Frontal cortex (tissue), 4 donors: ENCODE measurements at places on chromosomes 6 and 20. TPM values are rescaled to one million over a fixed set of nuclear protein-coding genes. Genes with fewer than 3 reads are reported as not detected.

DNA sequence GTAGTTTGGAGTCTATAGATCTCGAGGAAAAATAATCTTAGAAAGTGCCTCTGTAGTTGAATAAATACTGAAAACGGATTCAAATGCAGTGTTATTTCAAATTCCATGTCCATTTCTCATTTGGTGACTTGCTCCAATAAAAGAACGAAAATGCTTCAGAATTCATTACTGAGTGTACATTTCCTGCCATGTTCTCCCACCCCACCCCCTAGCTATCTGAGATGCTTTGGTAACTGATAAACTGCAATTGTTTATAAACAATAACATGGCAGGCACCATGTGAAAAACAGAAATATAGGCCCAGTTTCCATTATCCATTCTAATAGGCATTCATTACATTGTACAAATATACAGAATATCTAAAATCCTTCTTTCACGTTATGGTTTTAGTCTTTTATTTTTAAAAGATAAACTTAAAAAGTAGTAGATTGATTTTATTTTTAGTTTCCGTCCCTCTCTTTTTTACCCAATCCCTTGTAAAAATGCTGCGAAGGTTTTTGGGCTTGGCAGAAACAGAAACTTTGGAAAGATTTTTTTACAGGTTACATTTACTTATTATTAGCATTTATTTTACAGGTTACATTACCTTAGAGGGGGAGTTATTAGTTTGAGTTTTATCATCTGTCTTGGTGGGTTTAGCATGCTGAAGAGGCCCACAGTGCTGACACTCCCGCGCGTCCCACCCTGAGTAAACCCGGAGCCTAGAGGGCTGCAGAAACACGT lies 1.5 kb downstream of the FAM162B start:
- DNase-seq, result no peak

DNA sequence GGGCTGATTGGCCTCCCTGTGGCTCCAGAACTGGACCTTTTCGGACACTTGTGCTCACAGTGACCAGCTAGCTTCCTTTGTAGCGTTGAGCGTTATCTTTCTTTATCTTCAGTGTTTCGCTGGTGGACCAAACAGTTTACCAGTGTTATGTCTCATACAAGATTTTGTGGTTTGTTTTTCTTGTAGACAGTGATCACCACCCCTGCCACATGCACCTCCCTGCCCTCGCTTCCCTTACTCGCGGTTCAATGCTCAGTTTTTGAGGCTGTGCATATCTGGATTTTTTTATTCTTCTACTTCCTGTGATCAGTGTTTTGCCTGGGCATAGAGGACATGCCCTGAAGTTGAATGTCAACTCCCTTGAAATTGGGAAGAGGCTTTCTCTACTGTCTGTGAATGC lies 16.4 kb downstream of the MYT1 start:
- DNase-seq, result no peak

DNA sequence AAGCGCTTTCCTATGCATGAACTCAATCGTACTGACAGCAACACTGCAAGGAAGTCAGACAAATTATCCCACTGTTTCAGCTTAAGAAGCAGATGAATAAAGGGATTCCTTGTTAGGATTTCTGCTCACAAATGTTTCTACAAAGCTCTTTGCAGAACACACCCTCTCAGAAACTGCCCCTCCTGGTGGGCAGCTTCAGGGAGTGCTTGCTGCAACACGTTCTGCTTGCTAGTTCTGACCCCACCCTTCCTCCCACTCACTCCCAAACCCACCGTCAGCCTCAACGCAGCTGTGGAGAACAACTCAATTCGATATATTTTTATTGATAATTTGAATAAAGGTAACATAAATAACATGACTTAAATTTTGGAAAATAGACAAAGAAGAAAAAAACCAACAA lies 250.8 kb upstream of the PRDM1 start:
- DNase-seq, result no peak

GRCh38 chr6:18309046-18309445 lies 44.7 kb upstream of the DEK start:
- DNase-seq, result no peak

GRCh38 chr20:58169450-58169849 lies 59.0 kb downstream of the ANKRD60 start:
- DNase-seq, result no peak

The MATN4 gene
- under 0.01 TPM for total RNA-seq

The NR2E1 gene
- total RNA-seq, result 6.1 TPM

- DNase-seq, result no peak
Measured at GRCh38 chr6:146153040-146153758, 124.3 kb downstream of the GRM1 start.

The ANKRD60 gene
- total RNA-seq, result not detected

DNA sequence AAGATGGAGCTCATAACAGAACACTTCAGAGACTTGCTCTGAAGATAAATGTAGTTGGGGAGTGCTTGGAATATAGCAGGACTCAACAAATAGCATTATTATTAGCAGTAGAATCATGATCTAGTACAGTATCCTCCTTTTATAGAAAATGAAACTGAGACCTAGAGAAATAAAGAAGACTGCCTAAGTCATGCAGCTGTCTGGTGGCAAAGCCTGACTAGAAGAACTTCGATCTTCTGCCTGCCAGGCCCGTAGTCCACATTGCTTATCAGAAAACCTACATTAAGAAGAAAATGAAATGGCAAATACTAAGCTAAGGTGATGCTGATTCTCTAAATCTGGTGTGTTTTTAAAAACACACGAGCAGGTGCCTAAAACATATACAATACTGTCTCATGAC lies 46.4 kb upstream of the DST start:
- DNase-seq, result no peak

- DNase-seq, result no peak
Measured at GRCh38 chr20:15555913-15556312, 1017.3 kb downstream of the KIF16B start.

- DNase-seq, result no peak
Measured at GRCh38 chr6:5211492-5211891, 49.3 kb downstream of the LYRM4 start.

DNA sequence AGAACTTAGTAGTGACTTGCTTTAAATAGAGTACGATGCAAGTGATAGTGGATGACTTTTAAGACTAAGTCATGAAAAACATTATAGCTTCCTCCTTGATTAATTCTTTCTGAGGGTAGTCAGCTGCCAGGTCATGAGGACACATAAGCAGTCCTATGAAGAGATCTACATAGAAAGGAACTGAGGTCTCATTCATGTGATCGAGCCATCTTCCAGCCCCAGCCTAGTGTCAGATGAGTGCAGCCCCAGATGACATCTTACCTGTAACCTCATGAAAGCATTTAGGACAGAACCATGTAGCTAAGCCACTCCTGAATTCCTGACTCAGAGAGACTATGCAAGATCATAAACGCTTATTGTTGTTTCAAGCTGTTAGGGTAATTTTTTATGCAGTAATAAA lies 67.7 kb downstream of the AK9 start:
- DNase-seq, result no peak

The FGD2 gene
- total RNA-seq, result 0.82 TPM

GRCh38 chr6:15253203-15254022 lies 7.5 kb downstream of the JARID2 start:
- no peak for DNase-seq

- DNase-seq, result no peak
Measured at GRCh38 chr6:149545258-149545753, 537 bp downstream of the PPIL4 start.

DNA sequence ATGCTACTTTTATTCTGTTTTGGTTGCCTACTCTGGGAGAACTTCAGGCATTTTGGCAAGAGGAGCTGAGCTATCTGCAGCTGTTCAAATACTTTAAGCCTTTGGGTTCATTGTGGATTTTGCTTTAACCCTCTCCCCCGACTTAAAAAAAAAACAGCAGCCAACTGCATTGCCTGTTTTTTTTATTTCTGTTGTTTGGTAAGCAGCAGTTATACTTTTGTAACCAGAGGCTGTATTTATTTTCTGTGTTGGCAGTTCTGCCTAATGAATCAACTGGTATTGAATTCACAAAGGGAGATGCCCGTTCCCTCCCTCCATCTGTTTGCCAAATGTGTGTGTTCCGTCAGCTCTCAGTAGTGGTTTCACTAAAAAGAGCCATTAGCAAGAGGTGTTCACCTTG lies 484.0 kb downstream of the UTRN start:
- no peak for DNase-seq

The SLC2A10 gene
- 3.7 TPM for total RNA-seq

DNA sequence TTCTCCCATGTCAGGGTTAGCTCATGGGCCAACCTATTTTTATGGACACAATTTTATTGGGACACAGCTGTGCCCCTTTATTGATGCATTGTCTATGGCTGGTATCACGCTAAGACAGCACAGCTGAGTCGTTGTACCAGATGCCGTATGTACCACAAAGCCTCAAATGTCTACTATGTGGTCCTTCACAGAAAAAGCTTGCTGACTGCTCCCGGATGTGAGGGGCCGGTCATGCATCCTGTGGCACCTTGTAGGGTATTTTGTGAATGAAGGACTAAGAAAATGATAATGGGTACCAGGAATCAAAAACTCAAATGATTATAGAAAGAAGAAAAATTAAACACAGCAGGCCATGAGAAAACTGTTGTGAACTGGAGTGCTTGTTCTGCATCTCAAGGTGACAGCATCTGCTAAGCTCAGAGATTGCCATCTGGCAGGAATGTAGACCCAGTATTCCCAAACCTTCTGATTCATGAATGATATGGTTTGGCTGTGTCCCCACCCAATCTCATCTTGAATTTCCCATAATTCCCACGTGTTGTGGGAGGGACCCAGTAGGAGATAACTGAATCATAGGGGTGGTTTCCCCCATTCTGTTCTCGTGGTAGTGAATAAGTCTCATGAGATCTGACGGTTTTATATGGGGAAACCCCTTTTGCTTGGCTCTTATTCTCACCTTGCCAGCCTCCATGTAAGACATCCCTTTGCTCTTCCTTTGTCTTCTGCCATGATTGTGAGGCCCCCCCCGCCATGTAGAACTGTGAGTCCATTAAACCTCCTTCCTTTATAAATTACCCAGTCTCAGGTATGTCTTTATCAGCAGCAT lies 248.5 kb downstream of the TSHZ2 start:
- no peak for DNase-seq

The KCNQ5 gene
- 12.6 TPM for total RNA-seq

DNA sequence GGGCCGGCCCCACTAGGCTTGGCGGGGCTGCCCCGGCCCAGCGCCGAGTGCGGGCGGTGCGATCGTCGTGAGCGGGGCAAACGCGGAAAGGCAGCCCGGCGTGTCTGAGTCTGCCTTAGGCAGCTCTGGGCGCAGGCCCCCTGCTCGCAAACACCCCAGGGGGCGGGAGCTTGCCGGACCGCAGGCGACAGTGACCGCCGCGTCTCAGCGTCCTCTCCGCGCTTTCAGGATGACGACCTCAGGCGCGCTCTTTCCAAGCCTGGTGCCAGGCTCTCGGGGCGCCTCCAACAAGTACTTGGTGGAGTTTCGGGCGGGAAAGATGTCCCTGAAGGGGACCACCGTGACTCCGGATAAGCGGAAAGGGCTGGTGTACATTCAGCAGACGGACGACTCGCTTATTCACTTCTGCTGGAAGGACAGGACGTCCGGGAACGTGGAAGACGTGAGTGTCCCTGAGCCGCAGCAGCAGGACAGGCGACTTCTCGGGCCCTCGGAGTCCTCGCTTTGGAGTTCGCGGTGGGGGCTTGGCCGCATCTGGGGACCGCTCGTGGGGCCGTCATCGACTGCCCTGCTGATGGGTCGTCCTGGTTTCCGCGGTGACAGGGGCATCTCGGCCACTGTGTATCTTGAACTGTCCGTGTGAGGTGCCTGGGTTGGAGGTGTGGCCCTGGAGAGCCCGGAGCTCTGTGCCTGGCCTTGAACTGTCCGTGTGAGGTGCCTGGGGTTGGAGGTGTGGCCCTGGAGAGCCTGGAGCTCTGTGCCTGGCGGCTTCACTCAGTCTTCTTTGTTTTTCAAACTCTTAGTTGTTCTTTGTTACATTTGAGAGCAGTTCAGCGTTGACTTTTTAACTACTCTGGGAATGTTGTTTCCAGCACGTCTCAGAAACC lies 786 bp downstream of the ADRM1 start:
- DNase-seq, result peak; percentile 26

DNA sequence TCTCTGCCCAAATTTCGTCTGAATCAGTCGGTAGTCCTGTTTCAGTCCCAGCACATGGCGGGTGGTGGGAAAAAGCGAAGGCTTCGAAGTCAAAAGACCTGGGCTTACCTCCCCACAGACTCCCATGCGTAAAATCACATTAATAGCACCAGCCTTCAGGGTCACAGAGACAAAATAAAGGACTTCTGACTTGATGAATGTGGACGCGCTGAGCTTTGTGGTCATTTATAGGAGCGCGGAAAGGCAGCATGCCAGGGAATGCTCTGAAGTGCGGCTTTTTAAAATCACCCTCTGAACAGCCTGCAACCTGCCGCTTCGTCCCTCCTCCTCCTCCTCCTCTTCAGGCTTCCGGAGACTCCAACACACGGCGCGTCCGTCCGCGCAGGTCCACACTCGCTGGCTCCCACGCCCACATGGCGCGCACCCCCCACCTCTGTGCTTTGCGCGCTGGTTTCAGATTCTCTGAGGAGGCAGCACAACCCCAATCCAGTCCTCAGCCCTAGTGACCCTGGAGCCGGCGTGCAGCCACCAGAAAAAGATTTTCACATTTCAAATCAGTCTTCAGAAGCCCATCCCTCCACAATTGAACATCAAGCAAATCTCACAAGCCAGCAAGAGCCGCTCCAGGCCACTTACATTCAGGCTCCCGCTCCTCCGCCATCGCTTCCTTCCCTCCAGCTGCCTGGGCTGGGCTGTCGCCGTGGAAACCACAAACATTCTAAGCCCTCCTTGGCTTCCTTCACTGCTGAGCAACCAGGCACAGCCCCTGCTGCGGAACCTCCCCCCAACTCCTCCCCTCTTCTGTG lies at the start of gene C6orf118:
C6orf118 (minus strand) TSS at position 680 of the 806 bp plus-strand sequence; CDS start at position 661, 19 bp downstream.
- DNase-seq, result no peak

- DNase-seq, result no peak
Measured at GRCh38 chr20:17316316-17317038, 89.6 kb downstream of the PCSK2 start.

DNA sequence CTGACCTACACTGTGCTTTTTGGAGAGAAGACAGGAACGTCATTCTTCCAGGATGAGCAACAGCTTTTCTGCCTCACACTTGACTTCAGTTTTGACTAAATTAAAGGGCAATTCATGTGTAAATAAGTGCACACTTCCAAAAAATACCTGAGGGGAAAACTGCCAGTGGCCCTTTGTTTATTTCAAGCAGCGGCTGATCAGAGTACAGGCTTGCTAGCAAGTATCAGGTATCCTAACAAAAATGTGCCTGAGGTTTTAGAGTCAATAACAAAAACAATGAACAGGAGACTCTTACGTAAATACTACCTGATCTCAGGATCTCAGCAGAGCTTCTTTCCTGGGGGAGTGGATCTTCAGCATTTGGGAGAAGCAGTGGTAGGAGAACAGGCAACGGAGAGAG lies 12.4 kb downstream of the LY86 start:
- DNase-seq, result no peak

DNA sequence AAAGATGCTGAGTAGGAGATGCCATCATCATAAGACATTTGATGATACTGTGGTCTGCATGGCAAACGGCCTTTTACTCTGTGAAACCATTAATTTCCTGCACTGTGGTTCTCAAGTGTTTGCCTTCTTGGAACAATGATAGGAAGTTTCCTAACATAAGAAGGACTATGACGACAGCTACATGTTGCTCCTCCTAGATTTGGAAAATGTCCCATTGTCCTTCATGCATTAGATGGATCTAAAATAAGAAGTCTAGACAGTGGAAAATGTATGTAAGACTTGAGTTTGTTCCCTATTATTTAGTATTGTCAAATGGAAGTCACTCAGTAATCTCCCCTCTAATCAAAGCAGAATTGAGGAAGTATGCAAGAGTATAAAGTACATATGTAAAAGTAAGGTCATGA lies 98.5 kb upstream of the TMEM170B start:
- DNase-seq, result no peak

- peak; percentile 63 for DNase-seq
Measured at GRCh38 chr6:168616816-168617765, 176.1 kb downstream of the SMOC2 start.
